Diencephalon (tissue), 1 donor: ENCODE measurements at places on chromosomes 4 and X. TPM values are rescaled to one million over a fixed set of nuclear protein-coding genes. Genes with fewer than 3 reads are reported as not detected.

MYOZ2 gene
- total RNA-seq = 1.8 TPM

ASB9 gene
- 1.2 TPM for total RNA-seq

CENPU gene
- 10.1 TPM for total RNA-seq

HTRA3 gene
- total RNA-seq = 2.8 TPM

FAM236B gene
- total RNA-seq = not detected

PTPN13 gene
- 30.2 TPM for total RNA-seq

XAGE1B gene
- not detected for total RNA-seq

ATP1B4 gene
- not detected for total RNA-seq

AFAP1 gene
- total RNA-seq = 52.1 TPM

PNMA6F gene
- total RNA-seq = 6.9 TPM

ADGRG2 gene
- 0.69 TPM for total RNA-seq

PSAPL1 gene
- total RNA-seq = not detected

CD40LG gene
- total RNA-seq = not detected

MAGEB2 gene
- not detected for total RNA-seq

TASL gene
- 2.1 TPM for total RNA-seq

GLOD5 gene
- total RNA-seq = not detected

MSMO1 gene
- total RNA-seq = 442 TPM

IGSF1 gene
- total RNA-seq = 13.6 TPM

EDA2R gene
- total RNA-seq = 1.2 TPM

MND1 gene
- 9.5 TPM for total RNA-seq

PHEX gene
- 1.4 TPM for total RNA-seq

STARD8 gene
- total RNA-seq = 3.2 TPM

GC gene
- not detected for total RNA-seq

MAGEA10 gene
- total RNA-seq = not detected

PCDH7 gene
- 128 TPM for total RNA-seq

PCDH10 gene
- 173 TPM for total RNA-seq

CSAG1 gene
- total RNA-seq = not detected

CHRDL1 gene
- total RNA-seq = 5.5 TPM

VEGFC gene
- 3.5 TPM for total RNA-seq

TMSB15B gene
- total RNA-seq = 22.4 TPM

ARSJ gene
- total RNA-seq = 1.2 TPM

LNX1 gene
- 32.3 TPM for total RNA-seq

SYN1 gene
- total RNA-seq = 36.7 TPM

CT55 gene
- not detected for total RNA-seq

RNF128 gene
- 7.2 TPM for total RNA-seq

MPP1 gene
- 26.1 TPM for total RNA-seq

TAF7L gene
- total RNA-seq = 0.46 TPM
